ENCODE measurements at places on chromosomes 16 and 17. TPM values are rescaled to one million over a fixed set of nuclear protein-coding genes. Genes with fewer than 3 reads are reported as not detected.

GRCh38 chr16:84071121-84071520, 28.5 kb upstream of the SLC38A8 start:
- H3K27me3 ChIP-seq: no peaks in the 10 kb centered on the region
- peaks cover 20% of the 10 kb centered on the region for H3K4me1 ChIP-seq
- peak overlapping the region; percentile 49 for H3K27ac ChIP-seq
- H3K36me3 ChIP-seq: peaks cover 37% of the 10 kb centered on the region

DNA sequence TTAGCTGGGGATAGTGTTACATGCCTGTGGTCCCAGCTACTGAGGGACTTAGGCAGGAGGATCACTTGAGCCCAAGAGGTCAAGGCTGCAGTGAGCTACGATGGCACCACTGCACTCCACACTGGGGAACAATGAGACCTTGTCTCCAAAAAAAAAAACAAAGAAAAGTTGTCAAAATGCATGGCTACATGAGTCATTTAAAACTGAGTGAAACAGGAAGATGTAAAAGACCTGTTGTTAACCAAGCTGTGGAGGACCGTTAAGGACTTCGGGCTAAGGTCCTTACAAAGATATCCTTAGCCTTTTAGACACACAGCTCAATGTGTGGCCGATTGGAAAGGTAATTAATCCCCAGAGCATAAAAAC, 25.1 kb downstream of the ZP2 start:
- H3K4me3 ChIP-seq: no peak overlapping the region
- no peak for DNase-seq
- no peak overlapping the region for H3K27ac ChIP-seq
- H3K36me3 ChIP-seq: no peaks in the 10 kb centered on the region
- peaks cover 11% of the 10 kb centered on the region for H3K4me1 ChIP-seq

GRCh38 chr17:5638596-5638995, 54.3 kb upstream of the NLRP1 start:
- no peak overlapping the region for H3K27ac ChIP-seq
- no peak for DNase-seq
- H3K4me3 ChIP-seq: no peak overlapping the region
- H3K27me3 ChIP-seq: no peaks in the 10 kb centered on the region

TNP2 gene
- total RNA-seq: not detected
